Upper lobe of left lung (tissue), 6 donors: ENCODE measurements at places on chromosomes 13 and 19. TPM values are rescaled to one million over a fixed set of nuclear protein-coding genes. Genes with fewer than 3 reads are reported as not detected.

DNA sequence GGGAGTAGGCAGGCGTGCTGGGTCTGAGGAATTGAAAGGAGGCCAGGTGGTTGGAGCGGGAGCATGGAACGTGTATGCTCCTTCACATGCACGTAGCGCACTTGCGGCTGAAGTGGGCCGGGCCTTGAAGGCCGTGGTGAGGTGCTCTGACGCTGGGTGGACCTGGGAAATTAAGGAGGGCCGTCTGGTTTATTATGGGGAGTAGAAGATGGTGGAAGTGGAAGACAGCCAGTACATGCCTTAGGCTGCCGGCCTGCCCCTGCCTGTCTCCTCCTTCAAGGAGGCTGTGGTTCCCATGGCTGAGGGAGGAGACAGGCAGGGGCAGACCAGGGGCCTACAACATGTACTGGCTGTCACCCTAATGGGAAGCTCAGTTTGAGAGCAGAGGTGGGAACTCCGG, 23.9 kb downstream of the GATAD2A start:
- no peak for DNase-seq

The RGL3 gene
- total RNA-seq, result 47.2 TPM

DNA sequence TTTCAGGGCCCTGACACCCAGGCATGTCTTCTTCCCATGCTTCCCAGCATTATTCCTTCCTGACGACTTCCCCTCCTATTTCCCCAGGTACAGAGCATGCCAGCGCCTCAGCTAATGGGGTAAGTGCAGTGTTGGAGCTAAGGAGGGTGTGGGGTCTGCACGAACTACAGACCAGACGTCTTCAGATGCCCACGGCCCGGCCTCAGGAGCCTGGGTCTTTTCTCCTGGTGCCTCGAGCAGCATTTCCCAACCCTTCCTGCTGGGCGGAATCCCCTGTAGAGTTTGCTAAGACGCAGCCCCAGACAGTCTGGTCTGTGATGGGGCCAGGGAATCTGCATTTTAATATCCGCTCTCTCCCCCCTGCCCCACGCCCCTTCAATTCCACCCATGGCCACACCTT, 10.1 kb upstream of the CEACAM19 start:
- DNase-seq, result no peak

The ZNF723 gene
- total RNA-seq, result not detected

- no peak for DNase-seq
Measured at GRCh38 chr13:84741253-84741652, 859.0 kb upstream of the SLITRK1 start.

The RFPL4AL1 gene
- not detected for total RNA-seq

The IQCN gene
- 32.3 TPM for total RNA-seq

The CCL25 gene
- total RNA-seq, result not detected

DNA sequence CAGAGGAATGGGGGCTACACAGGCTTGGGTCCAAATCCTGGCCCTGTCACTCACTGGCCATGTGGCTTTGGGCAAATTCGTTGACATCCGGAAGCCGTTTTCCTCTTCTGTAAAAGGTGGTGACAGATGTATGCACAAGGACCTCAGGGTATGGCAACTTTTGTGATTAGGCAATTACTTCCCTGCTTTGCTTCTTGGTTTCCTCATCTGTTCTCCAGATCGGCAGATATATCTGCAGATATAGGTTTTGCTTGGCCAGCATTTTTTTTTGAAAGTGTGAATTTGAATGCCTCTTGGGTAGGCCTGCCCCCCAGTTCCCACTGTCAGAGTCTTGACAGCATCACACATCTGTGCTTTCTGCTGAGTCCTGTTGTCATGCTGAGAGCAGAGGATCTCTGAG, 17.7 kb downstream of the TMEM272 start:
- DNase-seq, result no peak

- DNase-seq, result no peak
Measured at GRCh38 chr13:31859571-31859970, 120.2 kb downstream of the RXFP2 start.

- DNase-seq, result peak; percentile 79
Measured at GRCh38 chr13:37069597-37070103, 10.2 kb upstream of the SUPT20H start.

DNA sequence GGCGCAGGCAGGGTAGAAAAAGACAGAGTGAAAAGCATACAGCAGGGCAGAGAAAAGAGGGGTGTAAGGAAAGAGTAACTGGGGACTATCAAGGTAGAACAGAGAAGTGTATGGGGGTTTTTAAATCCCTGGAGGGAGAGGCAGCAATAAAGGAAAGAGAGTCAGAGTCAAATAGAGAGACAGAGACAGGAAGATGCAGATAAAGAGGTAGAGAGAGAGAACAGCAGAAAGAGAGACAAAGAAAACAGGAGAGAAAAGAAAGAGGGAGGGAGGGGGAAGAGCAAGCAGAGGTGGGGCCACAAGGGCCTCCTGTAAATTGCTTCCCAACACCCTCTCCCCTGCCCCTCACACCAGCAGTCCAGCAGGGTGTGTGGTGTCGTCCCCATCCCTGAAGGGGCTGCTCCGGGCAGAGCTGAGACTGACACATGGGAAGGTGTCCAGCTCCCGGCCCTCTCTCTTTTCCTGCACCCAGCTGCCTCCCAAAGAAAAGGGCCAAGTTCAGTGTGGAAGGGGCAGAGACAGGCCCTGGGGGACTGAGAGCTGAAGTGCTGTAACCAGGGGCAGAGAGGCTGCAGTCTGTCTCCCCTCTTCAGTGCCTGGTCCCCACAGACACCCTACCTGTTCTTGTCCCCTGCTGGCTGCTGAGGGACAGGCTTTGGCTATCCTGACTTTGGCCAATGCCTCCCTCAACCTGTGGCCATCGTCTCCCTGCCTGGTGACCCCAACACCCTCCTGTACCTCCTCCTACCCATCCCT, 17.4 kb upstream of the POU2F2 start:
- DNase-seq, result no peak

DNA sequence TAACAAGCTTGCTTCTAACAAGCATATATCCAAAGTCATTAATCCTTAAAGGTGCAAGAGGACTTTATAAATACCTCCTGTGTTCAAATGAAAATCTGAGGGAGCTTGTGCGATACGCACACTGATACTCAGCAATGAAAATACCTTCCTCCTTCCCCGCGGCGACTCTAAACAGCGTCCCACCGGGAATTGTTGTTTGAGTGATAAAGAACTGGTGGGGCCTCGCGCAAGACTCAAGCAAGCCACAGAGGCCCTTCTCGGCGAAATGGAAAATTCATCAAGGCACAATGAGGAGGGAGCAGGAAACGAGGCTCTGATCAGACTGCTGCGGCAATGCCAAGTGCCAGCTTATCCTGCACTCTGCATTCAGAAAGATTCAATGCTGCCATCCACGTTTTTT, 126.7 kb downstream of the ABCC4 start:
- no peak for DNase-seq

DNA sequence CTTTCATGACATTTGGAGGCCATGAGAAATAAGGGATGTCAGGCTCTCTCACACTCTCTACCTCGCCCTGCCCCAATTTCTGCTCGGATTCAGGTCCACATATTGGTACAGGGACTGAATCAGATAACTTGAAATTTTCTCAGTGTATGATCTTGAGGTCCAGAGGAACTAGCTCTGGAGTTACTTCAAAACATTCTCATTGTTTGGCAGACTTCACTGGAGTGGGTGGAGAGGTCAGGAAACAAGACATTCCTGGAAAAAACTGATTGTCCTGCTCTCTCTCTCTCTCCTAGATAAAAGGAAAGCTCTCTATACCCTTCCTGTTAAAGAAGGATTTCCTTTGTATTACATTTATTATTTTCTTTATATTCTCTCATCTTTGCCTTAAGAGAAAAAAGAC, 428.1 kb upstream of the DACH1 start:
- DNase-seq, result no peak

DNA sequence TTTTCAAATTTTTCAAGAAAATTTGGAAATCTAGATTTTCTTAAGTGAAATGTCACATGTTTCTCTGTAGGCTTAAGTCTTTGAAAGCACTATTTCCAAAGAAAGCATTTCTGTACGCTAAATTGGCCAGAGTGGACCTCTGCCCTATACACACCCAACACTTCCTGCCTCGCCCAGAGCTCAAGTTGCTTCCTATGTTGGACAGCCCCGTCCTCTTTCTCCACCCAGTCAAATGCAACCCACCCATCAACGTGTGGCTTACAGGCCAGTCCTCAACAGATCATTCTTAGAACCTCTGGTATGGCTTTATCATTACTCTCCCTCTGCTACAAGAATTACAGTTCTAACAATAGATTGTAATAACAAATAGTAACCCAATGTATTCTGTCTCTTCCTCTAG, 24.2 kb downstream of the KLF12 start:
- DNase-seq, result no peak

DNA sequence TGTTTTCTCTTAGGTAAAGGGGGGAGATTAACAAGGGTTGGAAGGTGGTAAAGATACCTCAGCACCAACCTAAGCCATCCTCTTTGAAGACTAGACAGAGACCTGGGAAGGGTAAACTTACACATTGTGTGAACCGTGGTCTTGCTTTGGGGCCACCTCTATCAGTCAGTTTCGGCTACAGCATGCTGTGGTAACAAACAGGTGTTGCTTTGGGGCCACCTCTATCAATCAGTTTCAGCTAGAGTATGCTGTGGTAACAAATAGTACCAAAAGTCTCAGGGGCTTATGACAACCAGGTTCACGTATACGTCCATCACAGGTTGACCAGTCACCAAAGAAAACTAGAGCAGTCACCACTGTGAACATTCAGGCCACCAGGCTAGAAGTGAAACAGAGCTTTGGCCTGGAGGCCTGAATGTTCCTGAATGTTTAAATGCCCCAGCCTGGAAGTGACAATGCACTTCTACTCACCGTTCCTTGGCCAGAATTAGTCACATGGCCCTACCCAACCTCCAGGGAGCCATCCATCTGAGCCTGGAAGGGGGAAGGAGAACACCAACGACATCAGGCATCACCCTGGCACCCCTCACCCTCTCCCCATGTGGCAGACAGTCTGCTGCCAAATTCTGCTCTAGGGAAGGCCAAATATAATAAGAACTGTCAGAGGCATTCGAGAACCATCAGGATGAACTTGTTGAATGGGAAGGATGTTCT, 3.8 kb downstream of the FXYD7 start:
- no peak for DNase-seq

The DHDH gene
- total RNA-seq, result 2.7 TPM

The ICAM1 gene
- 441 TPM for total RNA-seq

DNA sequence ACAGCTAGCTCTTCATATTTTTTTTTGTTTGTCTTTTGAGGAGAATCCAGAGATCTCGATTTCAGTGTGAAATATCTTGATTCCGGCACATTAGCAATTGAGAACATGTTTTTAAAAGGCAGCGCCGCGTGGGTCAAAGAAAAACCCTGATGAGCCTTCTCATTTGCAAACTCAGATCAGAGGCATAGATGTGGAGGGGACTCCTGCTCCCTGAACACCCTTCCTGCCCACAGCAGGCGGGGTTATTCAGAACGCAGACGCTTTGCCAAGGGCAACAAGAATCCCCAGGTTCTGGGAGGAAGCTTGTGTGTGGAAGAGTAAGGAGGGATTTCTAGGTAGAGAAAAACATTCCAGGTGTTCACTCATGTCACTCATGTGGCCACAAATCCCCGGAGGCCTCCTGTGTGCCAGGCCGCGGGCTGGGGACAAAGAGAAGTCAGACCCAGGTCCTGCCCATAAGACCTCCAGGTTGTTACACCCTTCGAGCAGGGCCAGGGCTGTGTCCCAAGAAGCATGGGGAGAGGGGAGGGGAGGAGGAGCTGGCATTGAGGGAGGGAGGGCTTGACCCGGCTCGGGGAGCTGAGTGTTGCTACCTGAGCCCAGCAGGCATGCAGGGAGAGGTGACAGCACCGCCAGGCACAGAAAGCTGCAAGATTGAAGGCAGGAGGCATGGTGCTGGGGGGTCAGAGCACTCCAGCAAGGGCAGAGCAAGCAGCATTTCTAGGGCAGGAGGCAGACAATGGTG, 15.9 kb upstream of the IGLON5 start:
- DNase-seq, result peak; percentile 27

DNA sequence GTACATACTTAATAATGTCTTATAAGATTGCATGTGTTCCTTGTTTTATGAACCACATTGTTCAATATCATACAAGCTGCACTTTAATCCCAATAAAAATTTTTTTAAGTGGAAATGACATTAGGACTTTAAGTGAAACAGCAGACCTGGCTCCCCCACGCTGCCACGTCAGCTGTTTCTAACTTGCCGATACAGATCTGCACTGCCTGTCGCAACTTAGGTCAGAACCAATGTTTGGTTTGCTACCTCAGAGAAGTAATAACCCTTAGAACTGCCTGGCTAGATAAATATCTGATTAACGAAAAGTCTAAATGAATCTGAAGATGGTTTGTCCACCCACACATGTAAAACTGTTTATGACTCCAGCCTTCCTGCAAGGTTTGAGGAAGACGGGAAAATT, 327.5 kb upstream of the DACH1 start:
- no peak for DNase-seq

The PDX1 gene
- total RNA-seq, result not detected

DNA sequence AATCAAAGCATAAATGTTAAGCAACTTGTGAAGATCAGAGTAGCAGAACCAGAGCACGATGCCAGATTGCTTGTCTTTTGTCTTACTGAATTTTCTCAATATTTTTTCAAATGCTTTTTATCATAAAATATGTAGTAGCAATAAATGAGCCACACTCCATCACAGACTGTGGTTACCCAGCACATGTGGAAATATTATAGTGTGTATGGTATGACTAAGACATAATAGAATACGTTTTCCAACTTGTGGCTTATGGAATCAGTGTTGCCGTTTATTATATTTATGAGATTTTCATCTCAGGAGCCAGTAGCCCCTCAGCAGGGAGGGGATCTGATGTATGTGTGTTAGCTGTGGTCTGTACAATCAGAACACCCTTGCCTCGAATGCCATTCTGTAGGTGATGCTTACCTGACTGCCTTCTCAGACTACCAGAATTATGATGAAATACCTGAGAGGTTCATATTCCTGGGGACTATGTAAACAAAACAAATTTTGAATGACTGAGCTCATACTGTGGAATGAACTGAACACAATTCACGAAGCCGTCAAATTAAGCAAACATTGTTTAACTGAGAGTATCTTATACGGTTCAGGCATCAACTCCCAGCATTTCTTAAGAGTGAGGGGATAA, 1.9 kb downstream of the SCEL start:
- no peak for DNase-seq

GRCh38 chr13:107968470-107968869, 246.9 kb downstream of the LIG4 start:
- DNase-seq, result no peak

DNA sequence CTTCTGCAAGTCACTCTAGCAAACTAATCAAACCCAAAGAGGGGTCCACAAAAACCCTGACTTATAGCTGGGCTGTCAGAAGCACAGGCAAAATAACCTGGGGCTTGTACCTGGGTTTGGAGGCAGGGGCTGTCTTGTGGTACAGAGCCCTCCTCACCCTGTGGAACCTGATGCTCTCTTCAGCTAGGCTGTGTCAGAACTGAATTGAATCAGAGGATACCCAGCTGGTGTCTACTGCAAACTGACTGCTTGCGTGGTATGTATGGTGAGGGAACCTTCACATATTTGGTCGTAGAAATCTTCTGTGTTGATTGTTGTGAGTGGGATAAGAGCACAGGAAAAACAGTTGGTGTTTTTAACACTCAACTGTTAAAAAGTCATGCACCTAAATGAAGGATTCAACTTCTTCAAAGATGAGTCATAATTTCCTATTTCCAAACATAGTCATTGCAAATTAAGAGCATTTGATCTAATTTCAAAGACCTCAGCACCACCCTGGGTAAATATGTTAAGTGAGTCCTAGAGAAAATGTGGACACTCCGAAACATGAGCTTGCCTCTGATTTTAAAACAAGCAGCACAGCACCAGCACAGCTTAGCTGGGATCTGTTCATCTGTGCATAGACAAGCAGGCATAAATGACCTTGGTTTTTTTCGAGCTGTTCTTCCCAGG, 840.2 kb downstream of the UQCRFS1 start:
- DNase-seq, result no peak
